Stomach (tissue), 19 donors: ENCODE measurements at places on chromosomes 5 and 9.

DNA sequence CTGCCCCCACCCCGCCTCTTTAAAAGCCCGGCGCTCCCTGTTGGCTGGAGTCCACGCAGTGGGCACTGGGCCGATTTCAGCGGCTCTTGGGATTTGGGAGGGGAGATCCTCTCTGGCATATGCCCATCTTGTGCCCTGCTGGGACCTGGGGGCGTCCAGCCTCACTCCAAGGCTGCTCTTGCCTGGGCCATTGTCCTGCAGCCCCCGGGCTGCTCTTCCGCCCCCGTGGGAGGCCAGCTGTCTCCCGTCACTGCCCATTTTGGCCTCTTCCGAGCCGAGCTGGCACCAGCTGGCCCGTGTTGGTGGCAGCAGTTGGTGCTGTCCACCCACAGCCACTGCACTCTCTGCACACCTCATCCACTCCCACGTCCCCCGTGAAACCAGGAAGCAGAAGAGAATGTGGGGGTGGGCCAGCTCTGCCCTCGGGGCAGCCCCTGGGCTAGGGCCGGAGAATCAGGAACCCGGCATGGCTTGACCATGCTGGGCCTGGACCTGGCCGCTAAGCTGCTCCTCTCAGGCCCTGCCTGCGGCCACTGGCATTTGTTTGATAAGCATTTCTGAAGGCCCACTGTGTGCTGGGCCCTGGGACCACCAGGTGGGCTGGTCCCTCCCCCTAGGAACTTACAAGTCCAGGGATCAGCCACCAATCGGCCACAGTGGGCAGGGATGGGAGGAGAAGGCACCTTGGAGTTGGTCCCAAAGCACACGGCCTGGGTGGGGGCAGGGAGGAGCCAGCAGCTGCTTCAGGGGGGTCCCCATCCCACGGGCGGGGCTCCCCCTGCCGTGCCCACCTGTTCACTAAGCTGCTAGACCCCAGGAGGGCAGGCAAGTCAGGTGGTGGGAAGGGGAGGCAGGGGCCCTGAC, 2.2 kb downstream of the C8G start:
- no peak for DNase-seq

DNA sequence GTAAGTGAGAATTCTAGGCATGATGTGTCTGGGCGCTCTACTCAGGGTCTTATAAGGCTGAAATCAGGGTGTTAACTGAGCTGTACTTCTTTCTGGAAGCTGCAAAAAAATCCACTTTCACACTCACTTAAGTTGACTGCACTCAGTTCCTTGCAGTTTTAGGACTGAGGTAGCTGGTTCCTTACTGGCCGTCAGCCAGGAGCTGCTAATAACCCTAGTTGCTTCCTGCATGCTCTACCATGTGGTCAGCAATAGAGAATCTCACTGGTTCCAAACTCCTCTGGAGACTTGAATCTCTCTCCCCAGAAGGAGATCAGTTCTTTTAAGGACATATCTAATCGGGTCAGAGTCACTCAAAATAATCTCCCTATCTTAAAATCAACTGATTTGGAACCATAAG, 911.2 kb downstream of the EFNA5 start:
- peak; percentile 58 for DNase-seq

- DNase-seq = no peak
Observed at GRCh38 chr5:136819526-136820302, 454.4 kb upstream of the TRPC7 start.

- DNase-seq = no peak
Observed at GRCh38 chr9:32399110-32399815, 14.8 kb downstream of the ACO1 start.

DNA sequence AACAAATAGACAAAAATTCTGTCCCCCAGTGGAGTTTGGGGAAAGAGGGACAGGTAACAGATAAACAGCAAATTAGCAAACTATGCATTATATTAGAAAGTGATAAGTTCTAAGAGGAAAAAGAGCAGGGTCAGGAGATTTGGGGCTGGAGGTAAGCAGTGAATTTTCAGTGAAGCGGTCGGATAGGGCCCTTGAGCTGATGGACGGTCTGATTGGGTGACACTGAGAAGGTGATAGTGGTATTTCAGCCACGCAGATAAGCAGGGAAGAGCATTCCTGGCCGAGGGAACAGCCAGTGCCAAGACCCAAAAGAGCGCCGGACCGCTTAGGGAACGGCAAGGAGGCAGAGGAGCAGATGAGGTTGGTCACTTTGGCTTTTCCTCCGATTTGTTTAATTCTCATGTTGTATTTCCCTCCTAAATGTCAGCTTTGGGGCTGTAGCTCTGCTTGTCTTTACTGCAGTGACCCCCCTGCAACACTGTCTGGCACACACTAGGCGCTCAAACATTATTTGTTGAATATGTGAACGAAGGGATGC, 1.1 kb upstream of the PTPN3 start:
- DNase-seq = no peak

GRCh38 chr9:99128133-99128406, 23.2 kb downstream of the TGFBR1 start:
- no peak for DNase-seq

DNA sequence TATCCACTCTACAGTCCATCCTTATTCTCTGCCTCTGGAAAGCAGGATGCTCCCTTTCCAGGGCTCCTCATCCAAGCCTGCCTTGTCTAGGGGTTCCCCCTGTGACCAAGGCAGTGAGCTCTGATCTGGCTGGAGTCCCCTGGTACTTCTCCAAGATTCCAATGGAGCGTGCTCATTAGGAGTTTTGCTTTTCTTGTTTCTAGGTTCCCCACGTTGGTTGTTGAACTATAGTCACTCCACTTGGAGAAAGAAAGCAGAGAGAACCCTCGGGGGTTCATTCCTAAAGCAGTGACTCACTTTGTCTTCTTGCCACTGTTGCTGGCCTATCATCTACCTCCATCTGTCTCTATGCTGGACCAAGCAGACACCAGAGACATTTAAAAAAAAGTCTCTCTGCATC, 192.6 kb downstream of the TLE4 start:
- DNase-seq = no peak

- no peak for DNase-seq
Observed at GRCh38 chr5:100780376-100780870, 122.7 kb downstream of the ST8SIA4 start.

- peak; percentile 10 for DNase-seq
Observed at GRCh38 chr9:127349483-127350113, 47.4 kb upstream of the SLC2A8 start.

- no peak for DNase-seq
Observed at GRCh38 chr9:32954642-32955041, 46.8 kb downstream of the APTX start.

GRCh38 chr5:72241346-72242003, 78.6 kb downstream of the MRPS27 start:
- DNase-seq = no peak

GRCh38 chr5:141701360-141702119, 19.5 kb upstream of the ARAP3 start:
- no peak for DNase-seq

DNA sequence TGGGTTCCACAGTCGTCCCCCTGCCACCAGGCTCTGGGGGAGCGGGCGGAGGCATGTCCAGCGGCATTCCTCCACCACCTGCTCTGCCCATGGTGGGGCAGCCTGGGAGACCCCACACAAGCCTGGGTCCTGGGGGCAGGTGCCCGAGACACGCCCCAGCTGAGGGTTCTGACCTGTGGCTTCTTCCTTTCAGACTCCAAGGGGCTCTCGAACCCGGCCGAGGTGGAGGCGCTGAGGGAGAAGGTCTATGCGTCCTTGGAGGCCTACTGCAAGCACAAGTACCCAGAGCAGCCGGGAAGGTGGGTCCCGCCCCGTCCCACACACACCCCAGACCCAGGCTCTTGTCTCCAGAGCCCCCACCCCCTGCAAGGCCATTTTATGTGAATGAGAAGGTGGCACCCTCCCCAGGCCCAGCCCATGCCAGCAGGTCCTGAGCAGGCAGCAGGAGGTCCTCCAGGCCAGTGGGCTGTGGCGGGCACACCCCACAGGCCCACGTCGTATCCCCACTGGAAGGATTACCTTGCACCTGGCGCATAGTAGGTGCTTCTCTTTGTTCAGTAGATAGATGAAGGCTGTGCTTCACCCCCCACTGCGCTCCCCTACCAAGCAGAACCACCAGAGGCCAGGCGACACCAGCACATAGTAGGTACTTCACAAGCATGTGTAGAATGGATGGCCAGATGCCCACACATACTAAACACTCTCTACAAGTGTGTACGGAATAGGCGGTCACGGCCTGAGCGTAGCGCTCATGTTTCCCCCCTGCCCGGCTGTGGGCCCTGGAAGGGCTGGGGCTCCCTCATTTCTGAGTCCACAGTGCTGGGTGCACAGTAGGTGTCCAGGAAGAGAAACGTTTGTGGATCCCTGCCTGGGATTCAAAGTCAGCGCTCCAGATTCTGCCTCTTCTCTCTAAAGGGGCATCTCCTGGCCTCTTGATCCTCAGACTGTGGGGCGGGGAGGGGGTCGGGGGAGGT, 107.9 kb downstream of the RXRA start:
- DNase-seq = no peak

- DNase-seq = peak; percentile 2
Observed at GRCh38 chr5:63822614-63823013, 139.6 kb downstream of the HTR1A start.

DNA sequence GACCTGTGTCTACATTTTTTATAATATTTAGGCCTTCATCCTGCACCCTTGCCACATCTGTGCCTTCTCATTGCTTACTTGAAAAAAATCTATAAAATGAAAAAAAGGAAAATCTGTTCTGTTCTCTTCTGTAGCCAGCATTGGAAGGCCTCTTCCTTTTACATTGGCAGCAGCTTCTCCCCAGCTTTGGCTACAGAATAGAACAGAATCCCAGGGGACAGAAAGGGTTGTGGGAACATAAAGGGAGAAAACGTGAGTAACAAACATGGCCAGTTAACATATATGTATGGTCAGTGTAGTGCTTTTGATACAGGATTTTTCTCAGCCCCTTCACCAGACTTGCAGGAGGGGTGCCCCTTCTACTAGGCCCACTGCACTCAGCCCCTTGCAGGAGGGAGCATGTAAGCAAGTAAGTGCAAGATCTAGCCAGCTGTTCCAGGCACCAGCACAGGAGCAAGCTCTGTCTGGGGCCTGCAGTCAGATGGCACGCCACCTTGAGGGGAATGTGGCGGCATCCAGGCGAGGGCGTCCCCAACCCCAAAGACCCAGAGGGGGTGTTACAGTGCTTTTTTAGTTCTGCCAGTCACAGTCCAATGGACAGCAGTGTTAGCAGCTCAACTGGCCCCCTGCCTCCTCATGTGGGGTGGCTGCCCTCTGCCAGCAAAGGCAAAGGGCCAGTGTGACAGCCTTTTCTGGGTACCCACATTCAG, 330.5 kb upstream of the ZNF462 start:
- DNase-seq = no peak

- DNase-seq = no peak
Observed at GRCh38 chr5:145124806-145125205, 710.3 kb downstream of the PRELID2 start.

DNA sequence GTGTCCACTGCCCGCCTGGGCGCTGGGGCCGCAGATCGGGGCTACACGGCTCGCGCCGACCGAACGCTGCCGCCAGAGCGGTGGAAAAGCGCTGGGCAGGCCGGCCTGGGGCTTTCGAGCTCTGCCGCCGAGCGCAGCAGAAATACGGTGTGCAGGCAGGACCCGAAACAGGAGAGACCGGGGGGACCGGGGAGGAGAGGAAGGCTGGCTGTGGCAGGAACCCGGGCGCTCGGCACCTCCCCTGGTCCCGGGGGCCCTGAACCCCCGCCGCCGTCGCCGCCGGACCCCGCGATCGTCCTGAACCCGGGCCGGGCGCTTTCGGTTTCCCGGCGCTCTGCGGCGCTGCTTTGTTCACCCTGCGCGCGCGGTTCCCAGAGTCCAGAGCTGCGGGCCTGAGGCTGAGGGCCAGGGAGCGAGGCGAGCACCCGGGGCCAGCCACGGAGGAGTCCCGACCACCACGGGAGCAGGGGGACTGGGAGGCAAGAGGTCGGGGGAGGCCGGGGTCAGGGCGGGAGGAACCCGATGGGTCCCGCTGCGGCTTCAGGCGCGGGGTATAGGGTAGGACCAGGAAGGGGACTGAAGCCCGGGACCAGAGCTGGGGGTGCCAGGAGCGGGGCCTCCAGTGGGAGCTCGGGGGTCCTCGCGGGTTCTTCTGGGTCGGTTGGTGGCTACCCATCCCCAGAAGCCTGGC, 12.0 kb downstream of the IRX2 start:
- peak; percentile 66 for DNase-seq

GRCh38 chr5:83364312-83365299, 106.9 kb upstream of the VCAN start:
- no peak for DNase-seq

DNA sequence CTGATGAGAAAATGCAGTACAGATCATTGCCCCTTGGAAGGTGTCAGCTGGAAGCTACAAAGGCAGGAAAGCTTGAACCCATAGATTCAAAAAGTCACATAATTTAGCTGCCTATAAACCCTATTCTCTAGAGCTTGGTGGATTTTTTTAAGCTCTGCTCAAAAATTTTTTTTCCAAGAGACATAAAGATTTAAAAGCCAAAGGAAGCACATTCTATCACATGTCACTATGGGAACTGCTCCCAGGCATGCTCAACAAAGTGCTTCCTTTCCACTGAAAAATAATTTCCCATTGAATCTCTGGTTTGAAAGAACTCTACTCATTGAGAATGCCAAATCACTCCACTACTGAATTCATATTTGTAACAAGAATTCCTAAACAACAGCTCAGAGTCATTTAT, 419.8 kb downstream of the CETN3 start:
- peak; percentile 34 for DNase-seq

DNA sequence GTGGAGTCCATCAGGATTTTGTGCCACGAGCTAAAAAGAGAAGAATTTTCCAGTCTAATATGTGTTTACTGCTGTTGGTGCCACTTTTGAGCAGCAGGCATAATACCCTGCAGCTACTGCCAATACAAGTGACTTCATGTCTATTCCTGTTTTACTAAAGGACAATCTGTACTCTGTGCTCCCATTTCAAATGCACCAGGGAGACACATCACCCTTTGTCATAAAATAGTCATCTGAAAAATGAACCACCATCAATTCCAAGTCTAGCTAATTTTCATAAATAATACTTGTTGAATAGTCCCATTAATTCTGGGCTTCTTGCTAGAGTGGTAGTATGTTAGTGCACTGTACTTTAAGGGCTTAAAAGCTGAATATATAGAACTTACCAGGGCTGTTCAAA, 8.9 kb upstream of the PKD2L2 start:
- peak; percentile 11 for DNase-seq

DNA sequence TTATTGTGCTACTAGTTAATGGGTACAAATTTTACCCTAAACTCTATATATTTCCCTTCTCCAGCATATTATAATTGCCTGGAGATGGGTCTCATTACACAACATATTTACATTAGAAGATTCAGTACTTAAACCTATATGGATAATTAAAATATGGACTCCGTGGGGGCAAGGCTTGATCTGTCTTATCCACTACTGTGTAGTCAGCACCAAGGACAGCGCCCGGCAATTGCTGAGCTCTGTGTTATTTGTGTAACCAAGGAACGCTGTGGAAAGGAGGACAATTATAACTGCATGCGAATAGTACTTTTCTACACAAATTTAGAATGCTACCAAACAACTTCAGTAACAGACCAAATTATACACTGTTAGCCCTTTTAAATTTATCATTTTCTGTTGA, 77.7 kb downstream of the DNAH5 start:
- peak; percentile 61 for DNase-seq
